Breast epithelium (tissue), 4 donors: ENCODE measurements at places on chromosomes 16 and 17. TPM values are rescaled to one million over a fixed set of nuclear protein-coding genes. Genes with fewer than 3 reads are reported as not detected.

The DHX58 gene
- 22.8 TPM for total RNA-seq

DNA sequence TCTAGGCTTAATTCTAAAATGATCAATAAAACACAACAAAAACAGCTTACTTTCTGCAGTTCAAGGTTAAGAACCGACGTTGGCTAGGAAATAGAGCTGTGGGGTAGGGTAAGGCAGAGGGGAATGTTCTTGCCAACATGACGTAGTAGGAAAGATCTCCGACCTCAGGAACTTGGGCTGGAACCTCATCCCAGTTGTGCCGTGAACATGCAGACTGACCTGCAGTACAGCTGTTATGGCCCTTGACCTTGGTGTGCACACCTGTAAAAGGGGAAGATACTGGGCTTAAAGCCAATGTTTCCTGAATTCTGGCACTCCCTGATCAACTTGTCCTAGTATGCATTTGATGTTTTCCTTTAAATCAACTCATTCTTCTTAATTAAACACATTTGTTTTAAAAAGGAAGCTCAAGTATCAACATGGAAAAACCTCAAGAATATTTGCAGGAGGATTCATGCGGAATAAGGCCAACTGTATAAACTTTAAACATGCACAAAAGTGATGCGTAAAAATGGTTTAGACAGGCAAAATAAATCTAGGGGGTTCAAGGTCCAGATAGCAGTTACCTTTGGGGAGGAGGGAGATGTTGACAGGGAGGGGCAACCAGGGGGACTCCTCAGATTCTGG lies 14.2 kb upstream of the SLC6A2 start:
- no peak for DNase-seq

The CDC42EP4 gene
- 141 TPM for total RNA-seq

DNA sequence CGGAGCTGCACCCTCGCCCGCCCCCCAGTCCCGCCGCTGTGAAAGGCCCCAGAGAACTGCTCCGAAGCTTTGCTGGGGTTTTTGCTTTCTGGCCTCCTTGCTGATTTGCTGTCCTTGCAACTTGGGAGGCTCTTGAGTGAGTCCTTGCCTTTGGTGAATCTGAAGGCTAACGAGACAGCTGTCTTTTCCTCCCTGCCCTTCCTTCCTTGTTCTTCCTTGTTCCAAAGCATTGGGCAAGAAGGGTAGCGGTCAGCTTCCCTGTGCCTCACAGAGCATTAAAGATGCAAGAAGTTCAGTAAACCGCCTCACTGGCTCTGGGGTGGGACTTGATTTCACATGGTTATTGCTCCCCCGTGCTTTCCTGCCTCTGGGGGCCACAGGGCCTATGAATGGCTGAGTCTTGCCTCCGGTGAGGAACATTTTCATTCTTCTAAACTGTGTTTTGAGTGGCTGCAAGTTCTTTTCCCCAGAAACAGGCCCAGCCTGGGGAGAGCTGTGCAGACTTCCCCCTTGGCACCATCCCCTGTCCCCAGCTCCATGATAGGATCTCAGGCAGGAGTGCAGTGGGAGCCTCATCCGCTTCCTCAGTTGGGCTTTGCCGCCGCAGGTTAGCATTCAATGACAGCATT lies 1.4 kb downstream of the YPEL2 start:
- peak; percentile 30 for DNase-seq

DNA sequence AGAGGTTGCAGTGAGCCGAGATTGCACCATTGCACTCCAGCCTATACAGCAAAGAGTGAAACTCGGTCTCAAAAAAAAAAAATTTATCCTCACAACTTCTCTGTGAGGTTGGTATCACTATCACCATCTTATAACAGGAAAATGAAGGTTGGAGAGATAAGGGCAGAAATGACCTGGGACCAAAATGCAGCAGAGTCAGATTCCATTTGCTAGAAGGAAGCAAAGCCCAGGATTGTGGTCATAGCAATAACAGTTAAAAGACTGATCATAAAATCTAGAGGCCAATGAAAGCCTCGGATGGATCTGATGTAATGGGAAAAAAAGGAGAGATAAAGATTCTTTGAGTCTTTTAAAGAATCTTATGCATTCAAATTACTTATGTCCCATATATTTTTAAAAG lies 69.6 kb upstream of the TEKT1 start:
- DNase-seq, result no peak

GRCh38 chr17:67223924-67224323 lies 21.1 kb downstream of the HELZ start:
- no peak for DNase-seq

The OR4D1 gene
- total RNA-seq, result not detected

GRCh38 chr17:65850486-65850885 lies 289.0 kb upstream of the AXIN2 start:
- DNase-seq, result no peak

The GAST gene
- not detected for total RNA-seq

DNA sequence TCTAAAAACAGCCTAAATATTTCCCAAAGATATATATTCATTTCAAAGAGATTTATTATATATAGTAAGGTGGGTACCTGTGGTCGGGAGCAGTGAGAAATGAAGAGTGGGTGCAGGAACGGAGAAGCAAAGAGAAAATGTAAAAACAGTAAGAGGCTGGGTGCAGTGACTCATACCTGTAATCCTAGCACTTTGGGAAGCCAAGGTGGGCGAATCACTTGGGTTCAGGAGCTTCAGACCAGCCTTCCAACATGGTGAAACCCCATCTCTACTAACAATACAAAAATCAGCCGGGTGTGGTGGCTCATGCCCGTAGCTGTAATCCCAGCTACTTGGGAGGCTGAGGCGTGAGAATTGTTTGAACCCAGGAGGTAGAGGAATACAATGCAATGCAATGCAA lies 257.1 kb downstream of the BCAS3 start:
- DNase-seq, result no peak

DNA sequence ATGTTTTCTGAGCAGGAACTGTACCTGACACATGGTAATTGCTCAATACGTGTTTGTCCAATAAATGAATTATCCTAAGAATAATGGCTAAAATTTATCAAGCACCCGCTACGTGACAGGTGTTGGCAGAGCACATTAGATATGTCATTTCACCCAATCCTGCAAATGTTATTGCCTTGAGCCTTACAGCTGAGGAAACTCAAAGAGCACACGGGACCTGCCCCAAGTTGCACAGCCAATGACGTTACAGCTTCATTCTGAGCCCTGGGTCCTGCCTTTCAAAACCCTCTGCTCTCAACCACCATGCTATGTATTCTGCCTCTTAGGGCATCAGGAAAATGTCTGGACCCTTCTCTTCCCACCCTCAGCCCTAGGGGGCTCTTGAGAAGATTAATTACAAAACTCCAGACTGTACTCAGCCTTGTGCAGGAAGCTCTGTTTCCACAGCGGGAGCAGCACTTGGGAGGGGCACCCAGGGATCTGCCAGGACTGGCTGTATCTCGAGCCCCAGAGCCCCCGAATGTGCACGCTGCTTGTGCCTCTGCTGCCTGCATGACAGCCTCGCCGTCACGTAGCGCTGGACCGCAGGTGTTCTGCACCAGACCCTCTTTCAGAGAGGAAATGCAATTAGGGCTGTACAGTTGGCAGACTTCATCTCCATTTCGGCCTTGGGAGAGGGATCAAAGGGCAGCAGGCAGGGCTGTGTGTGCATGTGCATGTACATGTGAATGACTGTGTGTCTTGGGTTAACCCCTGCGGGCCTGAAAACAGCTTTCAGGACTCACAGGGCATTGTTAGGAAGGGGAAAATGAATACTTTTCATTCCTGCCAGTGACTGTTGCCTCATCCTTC lies 71.6 kb downstream of the GPR139 start:
- DNase-seq, result no peak

DNA sequence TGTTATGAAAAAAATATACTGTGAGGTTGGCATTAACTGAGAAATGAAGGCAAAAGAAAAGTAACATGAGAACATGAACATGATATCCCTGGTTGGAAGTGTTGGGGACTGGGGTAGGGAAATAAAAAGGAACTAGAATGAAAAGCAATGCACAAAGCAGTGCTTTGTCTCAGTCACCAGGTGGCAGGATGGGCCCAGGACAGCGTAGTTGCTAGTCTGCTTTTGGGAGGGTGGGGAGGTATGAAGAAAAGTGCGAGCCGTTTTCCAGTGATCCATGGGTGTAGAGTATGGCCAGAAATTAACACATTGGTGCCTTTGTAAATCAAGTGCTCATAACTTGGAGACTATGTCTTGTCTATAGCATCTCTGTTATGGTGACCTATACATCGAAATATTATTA lies 662.5 kb upstream of the SALL1 start:
- DNase-seq, result no peak

DNA sequence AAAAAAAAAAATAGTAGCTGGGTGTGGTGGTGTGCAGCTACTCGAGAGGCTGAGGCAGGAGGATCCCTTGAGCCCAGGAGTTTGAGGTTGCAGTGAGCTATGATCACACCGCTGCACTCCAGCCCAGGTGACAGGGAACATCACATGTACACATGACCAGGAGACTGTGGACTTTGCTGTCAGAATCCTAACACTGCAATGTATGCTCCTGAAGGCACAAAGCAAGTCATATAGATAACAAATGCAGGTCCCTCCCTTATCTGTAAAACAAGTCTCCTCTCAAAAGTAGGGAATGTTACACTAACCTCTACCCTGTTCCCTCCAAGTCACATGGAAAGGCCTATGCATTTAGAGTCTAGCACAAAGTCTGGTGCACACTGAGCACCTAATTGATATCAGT lies 48.5 kb downstream of the ARHGAP17 start:
- DNase-seq, result no peak

- DNase-seq, result no peak
These were observed 59.8 kb downstream of the BANP start for GRCh38 chr16:88010968-88011483.

DNA sequence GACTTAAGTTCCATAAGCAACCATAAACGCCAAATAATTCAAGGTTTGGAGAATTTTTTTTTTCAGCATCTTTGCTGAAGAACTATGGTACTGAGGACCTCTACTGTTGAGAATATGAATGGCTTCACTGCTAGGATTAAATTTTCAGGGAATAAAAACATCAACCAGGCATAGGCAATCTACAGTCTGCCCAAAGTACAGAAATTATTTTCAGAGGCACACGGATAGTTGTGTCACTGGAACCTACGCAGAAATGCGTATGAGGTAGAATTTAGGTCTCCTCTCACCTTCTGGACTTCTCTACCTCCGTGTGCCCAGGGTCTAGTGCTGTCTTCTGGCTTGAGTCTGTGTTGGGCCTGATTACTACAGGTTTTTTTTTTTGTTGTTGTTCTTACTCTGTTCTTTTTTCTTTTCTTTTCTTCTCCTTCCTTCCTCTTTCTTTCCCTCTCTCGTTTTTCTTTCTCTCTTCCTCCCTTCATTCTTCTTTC lies 39.7 kb downstream of the NACA2 start:
- no peak for DNase-seq

DNA sequence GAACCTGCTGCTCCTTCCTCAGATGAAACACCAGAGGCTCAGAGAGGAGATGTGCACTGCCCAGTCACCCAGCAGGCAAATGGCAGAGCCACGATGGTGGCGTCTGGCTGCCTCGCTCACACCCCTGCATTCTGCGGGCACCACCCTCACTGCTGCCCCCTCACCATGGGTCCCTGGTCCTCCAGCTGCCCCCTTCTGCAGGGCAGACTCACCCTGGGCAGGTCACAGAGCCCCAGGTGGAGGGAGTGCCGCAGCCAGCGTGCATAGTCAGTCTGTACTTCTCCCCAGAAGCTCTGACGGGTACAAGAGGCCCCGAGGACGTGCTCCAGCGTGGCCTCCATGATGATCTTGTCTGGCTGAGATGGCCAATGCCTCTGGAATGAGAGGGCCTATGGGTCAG lies 52.9 kb downstream of the RMI2 start:
- DNase-seq, result no peak

The ZPBP2 gene
- not detected for total RNA-seq

The SLFN14 gene
- not detected for total RNA-seq

DNA sequence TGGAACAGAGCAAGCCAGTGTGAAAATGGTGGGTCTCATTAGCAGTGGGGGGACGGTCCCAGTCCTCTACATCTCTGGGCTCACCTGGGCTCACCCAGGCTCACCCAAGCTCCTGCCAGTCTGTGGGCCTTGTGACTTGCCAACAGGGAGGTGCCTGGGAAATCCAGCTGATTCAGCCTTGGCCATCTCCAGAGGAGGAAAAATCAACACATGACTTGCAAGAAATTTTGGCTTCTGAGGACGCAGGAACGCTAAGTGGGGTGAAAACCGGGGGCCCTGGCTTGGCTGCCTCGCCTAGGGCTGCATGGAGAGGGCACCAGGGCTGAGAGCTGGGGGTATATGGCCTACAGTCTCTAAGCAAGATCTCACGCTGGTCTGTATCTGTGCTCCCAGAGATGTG lies 47.7 kb downstream of the VAC14 start:
- no peak for DNase-seq

GRCh38 chr17:71163121-71163812 lies 957.6 kb upstream of the SOX9 start:
- no peak for DNase-seq

The NEUROD2 gene
- total RNA-seq, result not detected

DNA sequence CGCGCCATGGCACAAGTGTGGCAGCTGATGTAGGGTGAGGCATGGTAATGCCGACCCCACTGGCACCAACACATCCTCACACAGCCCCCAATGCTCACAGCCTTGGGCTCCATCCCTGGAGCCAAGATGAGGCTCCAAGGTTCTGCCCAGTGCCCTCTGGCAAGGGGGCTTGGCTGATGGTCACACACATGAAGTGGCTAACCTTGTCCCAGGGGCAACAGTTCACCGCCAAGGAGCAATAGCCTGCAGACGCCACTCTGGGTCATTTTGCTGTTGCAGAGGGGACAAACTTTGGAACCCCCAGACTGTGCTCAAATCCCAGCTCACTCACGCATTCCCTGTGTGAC lies 26.8 kb downstream of the TNFRSF13B start:
- no peak for DNase-seq

- DNase-seq, result no peak
These were observed 892 bp upstream of the KIAA0513 start for GRCh38 chr16:85026703-85027102.

The PSME3IP1 gene
- total RNA-seq, result 81.4 TPM

The AXIN1 gene
- total RNA-seq, result 22.4 TPM

GRCh38 chr17:59451706-59452105 lies 113.7 kb upstream of the DHX40 start:
- no peak for DNase-seq

- no peak for DNase-seq
These were observed 898 bp downstream of the SNAI3 start for GRCh38 chr16:88685156-88686061.

DNA sequence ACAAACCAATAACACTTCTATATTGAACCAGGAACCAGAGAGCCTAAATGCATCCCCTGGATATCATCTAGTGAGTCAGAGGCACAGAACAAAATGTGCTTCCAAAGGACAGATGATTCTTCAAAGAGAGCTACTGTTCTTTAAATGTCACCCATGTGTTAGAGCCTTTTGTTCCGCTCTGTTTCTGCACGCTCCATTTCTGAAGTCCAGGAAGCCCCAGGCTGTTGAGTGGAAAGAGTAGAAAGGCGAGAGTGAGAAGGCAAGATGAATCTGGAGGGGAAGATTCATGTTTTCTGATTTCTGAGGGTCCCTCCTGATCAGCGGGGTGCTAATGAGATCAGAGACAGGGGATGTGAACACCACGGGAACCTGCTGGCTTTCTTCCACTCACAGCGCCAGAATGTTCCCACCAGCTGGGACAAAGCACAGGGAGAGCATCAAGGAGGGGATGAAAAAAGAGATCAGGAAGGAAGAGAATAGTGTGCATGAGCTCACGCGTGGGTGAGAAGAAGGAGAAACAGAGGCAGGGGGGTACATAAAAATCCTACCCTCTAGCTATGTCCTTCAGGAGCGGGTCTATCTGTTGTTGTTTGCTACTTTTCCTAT lies 559.9 kb upstream of the HSBP1 start:
- DNase-seq, result no peak

GRCh38 chr17:63573634-63574033 lies 23.4 kb downstream of the DCAF7 start:
- no peak for DNase-seq

The MSLN gene
- 49.2 TPM for total RNA-seq

The HSF5 gene
- total RNA-seq, result 0.32 TPM

- no peak for DNase-seq
These were observed 9.2 kb downstream of the TANC2 start for GRCh38 chr17:62975206-62975605.
